ENCODE measurements at places on chromosomes 2 and 18.

- no peak for DNase-seq
These were observed 180.0 kb downstream of the TPGS2 start for GRCh38 chr18:36648803-36649202.

- no peak for DNase-seq
These were observed 41.6 kb downstream of the LRRC30 start for GRCh38 chr18:7272311-7273049.

DNA sequence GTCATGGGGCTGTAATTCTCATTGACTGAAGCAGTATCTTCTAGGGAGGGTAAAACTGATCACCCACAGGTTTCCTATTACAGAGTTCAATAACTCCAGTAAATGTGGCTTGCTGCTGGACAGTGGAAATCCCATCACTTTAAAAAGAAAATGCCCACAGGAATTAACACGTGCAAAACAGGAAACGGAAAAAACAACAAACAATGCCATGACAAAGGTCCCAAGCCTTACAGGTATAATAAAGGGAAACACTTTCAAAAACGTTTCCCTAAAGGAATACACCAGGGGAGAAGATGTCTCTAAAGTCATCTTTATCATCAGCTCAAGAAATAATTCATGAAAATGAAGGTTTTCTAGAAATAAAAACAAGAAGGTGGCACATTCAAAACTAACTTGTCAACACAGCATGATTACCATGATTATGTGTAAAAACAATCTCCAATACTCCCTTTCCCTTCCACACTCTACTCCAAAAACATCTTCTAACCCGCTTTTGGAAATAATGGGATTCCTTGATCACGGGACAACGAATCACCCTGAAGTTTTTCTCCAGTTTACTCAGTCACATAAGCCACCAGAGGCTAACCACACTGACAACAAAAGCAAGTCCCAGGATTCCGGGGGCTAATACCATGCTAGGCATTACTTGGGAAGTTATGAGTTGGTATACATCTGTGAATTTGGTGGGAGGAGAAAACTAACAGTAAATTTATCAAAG lies 167.9 kb downstream of the TCF4 start:
- peak; percentile 14 for DNase-seq

DNA sequence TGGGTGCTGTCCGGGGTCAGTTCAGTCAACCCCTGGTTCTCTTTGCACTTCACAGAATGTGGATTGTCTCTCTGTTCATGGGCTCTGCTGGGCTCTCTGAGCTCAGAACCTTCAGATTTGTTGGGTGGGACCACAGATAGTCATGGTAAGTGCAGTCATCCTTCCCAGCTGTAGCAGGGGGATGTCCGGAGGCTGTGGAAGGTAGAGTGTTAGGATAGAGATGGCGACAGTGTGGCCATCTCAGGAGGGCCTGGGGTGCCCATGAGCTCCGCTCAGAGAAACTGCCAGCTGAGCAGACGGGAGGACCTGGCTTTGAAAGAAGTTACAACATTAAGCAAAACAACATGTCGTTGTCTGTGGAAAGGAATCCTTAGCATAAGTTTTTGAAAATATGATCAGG lies 149.8 kb downstream of the FAM210A start:
- DNase-seq: no peak

- no peak for DNase-seq
These were observed 153.0 kb upstream of the CAPN13 start for GRCh38 chr2:30960213-30960612.
